ENCODE measurements at places on chromosomes 11 and 22. TPM values are rescaled to one million over a fixed set of nuclear protein-coding genes. Genes with fewer than 3 reads are reported as not detected.

Gene TRIM29
- 0.94 TPM for total RNA-seq

Gene CREB3L1
- 19.2 TPM for total RNA-seq

Gene KRTAP5-6
- total RNA-seq, result not detected

Gene OR4C12
- total RNA-seq, result not detected

Gene POLDIP3
- 22.7 TPM for total RNA-seq

Gene RFPL2
- not detected for total RNA-seq

Gene ARHGAP20
- 2.3 TPM for total RNA-seq

Gene C22orf23
- total RNA-seq, result 0.32 TPM

Gene TEX12
- 0.16 TPM for total RNA-seq

Gene TRPC6
- total RNA-seq, result 0.16 TPM

Gene NKAPD1
- total RNA-seq, result 13.7 TPM

Gene FCHSD2
- 5.3 TPM for total RNA-seq

Gene CERK
- total RNA-seq, result 37.2 TPM

Gene LSP1
- total RNA-seq, result 6.0 TPM

Gene GDPD4
- not detected for total RNA-seq

Gene NXPE1
- not detected for total RNA-seq

Gene TBX1
- 0.32 TPM for total RNA-seq

Gene ARHGEF12
- 62.3 TPM for total RNA-seq

Gene TYMP
- total RNA-seq, result 18.3 TPM

Gene PATE2
- not detected for total RNA-seq

Gene CTTN
- total RNA-seq, result 439 TPM

Gene CARD16
- 30.0 TPM for total RNA-seq

Gene XKR3
- not detected for total RNA-seq

Gene UPK3A
- total RNA-seq, result not detected

Gene TTC36
- total RNA-seq, result not detected

Gene GLYAT
- not detected for total RNA-seq

Gene C1QTNF4
- 0.16 TPM for total RNA-seq

Gene SLC1A2
- 2.7 TPM for total RNA-seq

Gene OR52N4
- not detected for total RNA-seq

Gene TMEM45B
- total RNA-seq, result not detected

Gene OR5AS1
- total RNA-seq, result not detected

Gene OR52E8
- not detected for total RNA-seq

Gene OVOL1
- total RNA-seq, result not detected

Gene GUCY1A2
- under 0.01 TPM for total RNA-seq

Gene CENPM
- total RNA-seq, result 1.9 TPM

Gene RAB38
- 1.1 TPM for total RNA-seq

Gene TSPAN32
- total RNA-seq, result 0.47 TPM

Gene NPTXR
- total RNA-seq, result 1.1 TPM

Gene HOATZ
- not detected for total RNA-seq

Gene ST13
- total RNA-seq, result 298 TPM

Gene HTR3A
- not detected for total RNA-seq

Gene SIAE
- total RNA-seq, result 11.0 TPM

Gene OR52E5
- total RNA-seq, result not detected

Gene CABP4
- not detected for total RNA-seq

Gene FAM180B
- 0.09 TPM for total RNA-seq

Gene CASP4
- total RNA-seq, result 107 TPM

Gene DNAJB13
- total RNA-seq, result 0.16 TPM

Gene SCGB1D2
- not detected for total RNA-seq
